ENCODE measurements at places on chromosomes 12 and 14. TPM values are rescaled to one million over a fixed set of nuclear protein-coding genes. Genes with fewer than 3 reads are reported as not detected.

DNA sequence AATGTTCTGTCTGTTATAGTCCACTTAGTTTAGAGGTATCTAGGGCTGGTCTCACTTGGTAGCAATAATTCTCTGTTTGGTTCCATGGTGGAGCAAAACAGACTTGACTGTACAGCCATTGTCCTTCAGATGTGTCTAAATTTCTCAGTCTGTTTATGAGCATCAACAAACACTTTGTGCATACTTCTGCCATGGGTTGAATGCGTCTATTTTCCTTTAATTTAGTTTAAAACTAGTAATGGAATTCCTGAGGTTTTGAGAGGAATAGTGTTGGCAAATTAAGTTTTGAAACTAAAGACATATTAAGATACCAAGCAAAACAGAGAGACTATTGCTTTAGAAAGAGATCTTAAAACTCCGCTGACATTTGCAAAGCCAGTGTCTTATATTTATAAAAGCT lies 22.6 kb downstream of the FRS2 start:
- H3K36me3 ChIP-seq = peaks cover 4% of the 10 kb centered on the region
- no peak overlapping the region for H3K4me3 ChIP-seq
- no peaks in the 10 kb centered on the region for H3K27me3 ChIP-seq
- H3K4me1 ChIP-seq = no peaks in the 10 kb centered on the region
- H3K27ac ChIP-seq = no peak overlapping the region

- H3K27me3 ChIP-seq = no peaks in the 10 kb centered on the region
- H3K4me1 ChIP-seq = no peaks in the 10 kb centered on the region
- H3K27ac ChIP-seq = no peak overlapping the region
- no peak overlapping the region for H3K4me3 ChIP-seq
- no peak for DNase-seq
These were observed 726.8 kb downstream of the VRK1 start for GRCh38 chr14:97523936-97524335.

GRCh38 chr12:131105736-131106348 lies 152.1 kb downstream of the ADGRD1 start:
- no peak overlapping the region for H3K4me3 ChIP-seq
- no peaks in the 10 kb centered on the region for H3K4me1 ChIP-seq
- H3K36me3 ChIP-seq = peaks cover 41% of the 10 kb centered on the region
- no peaks in the 10 kb centered on the region for H3K27me3 ChIP-seq
- H3K27ac ChIP-seq = no peak overlapping the region

Gene SLCO1A2
- total RNA-seq = not detected

DNA sequence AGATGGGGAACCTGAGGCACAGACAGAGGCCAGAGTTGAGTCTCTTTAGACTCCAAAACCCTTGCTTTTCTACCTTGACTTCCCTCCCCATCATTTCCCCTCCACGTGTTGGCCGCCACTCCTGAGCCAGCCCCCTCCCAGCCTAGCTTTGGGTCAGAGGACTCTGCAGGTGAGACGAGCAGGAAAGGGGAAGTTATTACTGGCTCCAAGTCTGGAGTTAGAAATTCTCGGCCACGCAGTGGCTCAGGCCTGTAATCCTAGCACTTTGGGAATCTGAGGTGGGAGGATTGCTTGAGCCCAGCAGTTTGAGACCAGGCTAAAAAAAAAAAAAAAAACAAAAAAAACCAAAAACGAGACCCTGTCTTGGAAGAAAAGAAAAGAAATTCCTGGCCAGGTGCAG lies 8.8 kb downstream of the VSX2 start:
- no peaks in the 10 kb centered on the region for H3K36me3 ChIP-seq
- peaks cover 4% of the 10 kb centered on the region for H3K27me3 ChIP-seq
- no peak overlapping the region for H3K4me3 ChIP-seq
- DNase-seq = no peak
- H3K27ac ChIP-seq = no peak overlapping the region
- H3K4me1 ChIP-seq = no peaks in the 10 kb centered on the region

DNA sequence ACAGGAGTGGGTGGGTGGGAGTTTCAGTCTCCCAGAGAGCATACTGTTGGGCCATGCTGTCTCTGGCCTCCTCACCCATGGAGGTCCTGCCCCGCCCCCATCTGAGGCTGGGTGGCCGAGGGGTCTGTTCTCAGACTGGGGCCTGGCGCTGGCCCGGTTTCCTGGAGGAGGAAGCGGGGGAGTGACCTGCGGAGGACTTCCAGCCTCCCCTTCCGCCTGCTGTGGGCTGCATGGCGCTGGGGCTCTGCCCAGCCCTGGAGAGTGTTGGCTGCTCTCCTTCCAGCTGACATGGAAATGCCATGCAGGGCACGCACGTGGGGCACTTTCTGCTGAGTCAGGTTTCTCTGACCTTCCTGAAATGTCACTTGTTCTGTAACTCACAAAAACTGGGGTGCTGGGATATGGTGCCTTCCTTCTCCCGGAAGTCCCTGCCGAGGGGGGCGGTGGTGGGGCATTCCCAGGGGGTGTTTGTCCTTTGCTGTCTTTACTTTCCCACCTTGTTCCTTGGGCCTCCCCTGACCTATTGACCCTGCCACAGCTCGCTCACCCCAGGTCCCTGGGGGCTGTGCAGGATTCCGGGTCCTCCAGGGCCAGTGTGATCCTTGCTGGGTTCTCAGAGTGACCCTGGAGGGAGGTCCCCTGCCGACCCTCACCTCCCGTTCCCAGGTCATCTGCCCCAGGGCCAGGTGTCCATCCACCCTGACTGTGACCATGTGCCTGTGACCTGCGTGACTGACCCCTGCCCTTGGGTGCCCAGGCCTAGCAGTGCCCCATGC lies 23.6 kb downstream of the PACS2 start:
- no peak overlapping the region for H3K4me3 ChIP-seq
- no peaks in the 10 kb centered on the region for H3K27me3 ChIP-seq
- peak overlapping the region; percentile 75 for H3K27ac ChIP-seq
- H3K4me1 ChIP-seq = peaks cover 80% of the 10 kb centered on the region

DNA sequence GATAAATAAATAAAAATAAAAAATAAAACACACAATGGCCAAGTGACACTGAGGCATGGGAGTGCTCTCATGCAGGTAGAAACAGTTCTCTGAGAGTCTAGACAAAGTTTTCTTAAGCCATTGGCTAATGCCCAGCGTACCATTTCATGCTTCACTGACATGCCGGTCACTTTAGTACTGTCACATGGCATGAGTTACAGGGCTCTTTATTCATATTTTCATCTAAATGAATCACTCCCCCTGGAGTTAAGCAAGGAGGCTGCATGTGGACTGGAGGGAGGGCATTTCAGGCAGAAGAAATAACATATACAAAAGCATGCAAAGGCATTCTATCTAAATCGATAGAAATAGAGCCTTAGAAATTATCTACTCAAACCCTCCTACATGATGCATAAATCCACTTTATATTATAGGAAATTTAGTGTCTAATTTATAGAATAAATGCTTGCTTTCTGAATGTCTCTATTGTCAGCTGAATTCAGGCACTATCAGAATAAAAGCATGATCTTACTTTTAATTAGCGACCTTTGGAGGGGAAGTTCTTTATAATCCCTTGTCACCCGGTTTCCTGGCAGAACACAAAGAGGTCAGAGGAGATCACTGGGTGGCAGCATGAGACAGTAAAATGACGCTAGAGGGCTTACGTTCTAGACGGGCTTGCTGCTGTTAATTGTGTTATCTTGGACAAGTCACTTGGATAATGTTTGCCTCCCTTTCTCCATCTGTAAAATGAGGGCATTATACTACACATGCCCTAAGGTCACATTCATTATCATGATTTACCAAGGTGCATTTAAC lies 17.5 kb downstream of the DYRK4 start:
- H3K27me3 ChIP-seq = no peaks in the 10 kb centered on the region
- no peak overlapping the region for H3K4me3 ChIP-seq
- DNase-seq = no peak
- no peak overlapping the region for H3K27ac ChIP-seq
- no peaks in the 10 kb centered on the region for H3K36me3 ChIP-seq
- no peaks in the 10 kb centered on the region for H3K4me1 ChIP-seq

All from right atrium auricular region (tissue), 2 donors.